ENCODE measurements at places on chromosomes 3 and 15. TPM values are rescaled to one million over a fixed set of nuclear protein-coding genes. Genes with fewer than 3 reads are reported as not detected.

GRCh38 chr3:38084334-38085310 lies 45.6 kb downstream of the DLEC1 start:
- no peaks in the 10 kb centered on the region for H3K27me3 ChIP-seq
- no peak overlapping the region for H3K4me3 ChIP-seq
- H3K36me3 ChIP-seq: peaks cover 4% of the 10 kb centered on the region
- peak overlapping the region; percentile 28 for H3K27ac ChIP-seq
- H3K4me1 ChIP-seq: no peaks in the 10 kb centered on the region

- no peaks in the 10 kb centered on the region for H3K36me3 ChIP-seq
- no peak for DNase-seq
- H3K27me3 ChIP-seq: no peaks in the 10 kb centered on the region
- H3K4me1 ChIP-seq: no peaks in the 10 kb centered on the region
- no peak overlapping the region for H3K27ac ChIP-seq
Measured at GRCh38 chr3:112042842-112043280, 8.3 kb downstream of the TMPRSS7 start.

GRCh38 chr3:149314807-149315578 lies 18.4 kb downstream of the TM4SF18 start:
- no peak overlapping the region for H3K27ac ChIP-seq
- no peaks in the 10 kb centered on the region for H3K4me1 ChIP-seq
- H3K27me3 ChIP-seq: peaks cover 35% of the 10 kb centered on the region
- no peaks in the 10 kb centered on the region for H3K36me3 ChIP-seq

MYH15 gene
- total RNA-seq: 0.21 TPM

GRCh38 chr3:187744169-187745151 lies 808 bp downstream of the BCL6 start:
- peak overlapping the region; percentile 97 for H3K4me3 ChIP-seq
- DNase-seq: peak; percentile 56
- H3K4me1 ChIP-seq: peaks cover 68% of the 10 kb centered on the region
- H3K27ac ChIP-seq: peak overlapping the region; percentile 100

- no peak overlapping the region for H3K27ac ChIP-seq
- H3K27me3 ChIP-seq: no peaks in the 10 kb centered on the region
- DNase-seq: no peak
- H3K36me3 ChIP-seq: no peaks in the 10 kb centered on the region
- H3K4me3 ChIP-seq: no peak overlapping the region
Measured at GRCh38 chr3:126620738-126621137, 34.2 kb downstream of the TXNRD3 start.
